ENCODE measurements at places on chromosomes 1 and 21.

DNA sequence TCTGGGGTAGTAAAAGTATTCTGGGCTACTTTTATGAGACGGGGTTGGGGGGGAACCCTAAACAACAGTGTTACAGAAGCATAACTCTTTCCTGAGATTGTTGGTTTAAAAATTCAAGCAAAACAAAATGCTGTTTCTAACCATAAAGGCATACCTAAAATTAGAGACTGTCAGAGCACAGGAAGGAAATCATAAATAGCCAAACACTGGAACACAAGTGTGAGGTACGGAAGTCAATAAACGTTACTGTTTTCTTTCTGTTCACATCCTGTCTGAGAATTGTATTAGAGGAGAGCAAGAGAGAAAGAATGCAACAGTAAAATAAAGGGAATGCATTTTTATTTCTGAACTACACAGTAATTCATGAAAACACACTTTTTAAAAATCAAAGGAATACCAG is 42.8 kb upstream of the IL12RB2 start:
- DNase-seq: peak; percentile 59

GRCh38 chr1:93815366-93816110 is 63.5 kb downstream of the DNTTIP2 start:
- no peak for DNase-seq

DNA sequence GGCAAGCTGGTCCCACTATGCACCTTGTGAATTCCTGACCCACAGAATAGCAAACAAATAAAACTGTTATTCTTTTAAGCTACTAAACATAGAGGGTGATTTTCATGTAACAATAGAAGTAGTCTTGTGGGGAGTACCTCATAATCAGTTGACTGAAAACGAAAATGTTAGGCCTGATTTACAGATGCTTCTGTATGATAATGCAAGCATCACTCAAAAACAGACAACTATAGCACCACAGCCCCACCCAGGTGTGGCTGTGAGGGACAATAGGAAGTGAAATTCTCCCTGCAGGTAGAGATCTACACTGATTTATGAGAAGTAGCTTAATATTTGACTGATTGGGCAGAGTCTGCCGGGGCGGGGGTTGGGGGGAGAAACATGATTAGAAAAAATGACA is 26.5 kb upstream of the KRTAP19-8 start:
- no peak for DNase-seq

GRCh38 chr1:205536759-205537361 is 32.4 kb downstream of the CDK18 start:
- no peak for DNase-seq

DNA sequence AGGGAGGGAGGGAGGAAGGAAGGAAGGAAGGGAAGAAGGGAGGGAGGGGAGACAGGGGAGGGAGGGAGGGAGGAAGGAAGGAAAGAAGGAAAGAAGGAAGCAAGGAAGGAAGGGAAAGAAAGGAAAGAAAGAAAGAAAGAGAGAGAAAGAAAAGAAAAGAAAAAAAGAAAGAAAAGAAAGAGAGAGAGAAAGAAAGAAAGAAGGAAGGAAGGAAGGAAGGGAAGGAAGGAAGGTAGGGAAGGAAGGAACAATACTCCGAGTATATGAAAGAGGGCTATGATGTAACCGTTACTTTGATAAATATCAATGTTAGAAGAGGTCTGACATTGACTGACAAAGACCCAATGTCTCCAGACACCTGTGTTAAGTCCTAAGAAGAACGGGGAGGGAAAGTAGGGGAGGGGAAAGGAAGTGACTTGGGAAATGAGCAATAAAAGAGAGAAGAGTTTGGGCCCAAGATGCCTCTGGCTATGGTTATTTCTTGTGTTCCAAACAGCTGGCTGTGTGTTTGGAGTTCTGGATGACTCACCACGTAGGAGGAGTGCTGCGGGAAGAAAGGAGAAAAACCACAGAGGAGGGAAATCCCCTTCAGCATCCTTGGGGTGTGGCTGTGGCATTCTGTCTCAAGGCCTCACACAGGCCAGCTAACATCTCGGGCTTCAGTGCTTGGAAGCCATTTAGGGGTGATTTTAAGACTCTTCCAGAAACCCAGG is 37.0 kb upstream of the RXRG start:
- no peak for DNase-seq

GRCh38 chr1:78333502-78333901 is 157.3 kb upstream of the PTGFR start:
- no peak for DNase-seq

DNA sequence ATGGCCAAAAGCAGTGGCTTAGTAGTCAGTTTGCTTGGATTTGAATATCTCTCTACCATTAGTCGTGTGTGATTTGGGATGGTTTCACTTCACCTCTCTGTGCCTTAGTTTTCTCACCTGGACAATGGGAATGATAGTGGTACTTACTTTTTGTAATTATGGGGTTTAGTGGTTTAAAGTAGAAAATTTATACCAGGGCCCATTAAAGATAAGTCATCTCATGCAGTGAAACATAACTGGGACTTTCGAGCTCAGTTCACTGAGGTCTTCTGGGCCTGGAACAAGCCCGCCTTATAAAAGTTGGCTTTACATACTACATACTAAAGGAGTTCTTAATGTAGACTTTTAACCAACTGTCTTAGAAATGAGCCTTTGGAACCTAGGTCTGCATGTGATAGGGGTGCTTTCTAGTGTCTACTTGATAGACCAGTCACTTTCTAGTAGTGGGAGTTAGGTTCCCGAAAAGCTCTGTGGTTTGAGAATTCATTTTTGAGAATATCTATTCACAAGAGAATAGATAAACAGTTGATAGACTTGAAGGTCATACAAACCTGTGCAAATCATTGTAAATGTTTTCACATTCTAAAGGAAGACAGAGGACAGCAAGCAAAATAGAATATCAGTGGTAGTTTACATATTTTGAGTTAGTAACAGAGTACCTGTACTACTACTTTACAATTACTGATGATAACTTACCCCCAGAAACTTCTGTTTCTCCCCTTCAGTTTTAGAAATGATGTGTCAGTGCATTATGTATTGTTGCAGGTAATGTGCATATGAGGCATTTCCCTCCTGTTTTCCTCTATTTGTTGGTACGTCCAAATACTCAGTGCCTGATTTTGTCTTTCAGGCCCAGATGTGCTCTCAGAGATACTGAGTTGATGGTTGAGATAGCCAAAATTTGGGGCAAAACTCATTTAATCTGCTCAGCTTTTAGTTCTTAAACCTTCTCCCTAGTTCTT is 48.0 kb downstream of the DYRK1A start:
- DNase-seq: no peak

DNA sequence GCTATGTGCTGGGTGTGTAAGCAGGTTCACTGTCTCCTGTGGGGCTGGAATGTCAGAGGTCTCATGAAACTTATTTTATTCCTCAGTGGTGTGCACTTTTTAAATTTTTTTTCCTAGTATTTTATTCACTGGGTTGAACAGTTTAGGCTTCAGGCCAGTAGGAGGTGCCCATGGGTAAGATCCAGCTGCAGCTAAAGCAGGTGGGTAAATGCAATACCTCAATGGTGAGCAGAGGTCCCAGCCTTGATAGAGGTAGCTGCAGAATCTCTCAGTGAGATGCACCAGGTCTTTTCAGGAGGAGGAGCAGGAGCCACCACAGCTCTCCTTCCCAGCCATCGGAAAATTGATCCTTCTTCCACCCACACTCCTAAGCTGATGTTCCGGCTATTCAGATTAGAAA is 12.6 kb upstream of the OR6N2 start:
- DNase-seq: no peak

- DNase-seq: no peak
Measured at GRCh38 chr1:199466961-199467360, 560.5 kb upstream of the NR5A2 start.

GRCh38 chr1:155645034-155645598 is 35.1 kb downstream of the MSTO1 start:
- no peak for DNase-seq

DNA sequence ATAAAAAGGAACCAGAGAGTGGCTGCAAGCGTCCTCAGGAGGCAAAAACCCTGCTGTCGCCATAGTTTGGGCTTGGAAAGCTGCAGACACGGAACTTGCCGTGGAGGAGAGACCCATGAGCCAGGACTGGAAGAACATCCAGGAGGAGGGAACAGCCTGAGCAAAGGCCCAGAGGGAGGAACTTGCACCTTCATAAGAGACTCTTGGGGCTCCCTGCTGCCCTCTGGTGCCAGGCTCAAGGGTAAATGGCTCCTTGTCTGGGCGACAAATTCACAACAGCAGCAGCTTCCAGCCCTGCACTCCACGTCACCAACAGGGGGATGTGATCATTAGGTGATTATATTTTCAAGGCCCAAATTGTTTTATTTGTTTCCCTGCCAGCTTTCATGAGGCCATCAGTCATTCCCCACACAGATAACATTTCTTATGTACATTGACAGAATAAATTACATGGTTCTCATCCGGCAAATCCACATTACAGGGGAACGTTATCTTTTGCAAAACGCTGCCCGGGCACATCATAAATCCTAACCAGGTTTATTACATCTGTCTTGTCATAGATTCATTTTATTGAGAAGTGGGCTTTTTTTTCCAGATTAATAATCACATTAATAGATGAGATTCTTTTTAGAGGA is 143.0 kb upstream of the GRIK3 start:
- no peak for DNase-seq

- DNase-seq: no peak
Measured at GRCh38 chr1:183735069-183735860, 69.7 kb upstream of the RGL1 start.

DNA sequence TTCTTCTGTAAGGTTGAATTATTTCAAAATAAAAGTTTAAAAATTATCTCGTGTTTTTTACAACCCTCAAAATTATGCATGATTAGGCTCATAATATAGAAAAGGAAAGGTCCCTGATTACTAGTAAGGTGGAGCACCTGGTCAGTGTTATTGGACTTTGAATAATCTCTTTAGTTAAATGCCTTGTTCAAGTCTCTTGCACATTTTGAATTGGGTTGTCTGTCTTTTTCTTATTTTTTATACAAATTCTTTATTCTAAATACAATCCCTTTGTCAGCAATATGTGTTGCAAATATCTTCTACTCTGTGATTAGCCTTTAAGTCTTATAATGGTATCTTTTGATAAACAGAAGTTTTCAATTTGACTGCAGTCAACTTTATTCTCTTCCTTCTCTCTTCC is 100.7 kb upstream of the TNFSF4 start:
- DNase-seq: no peak

- no peak for DNase-seq
Measured at GRCh38 chr1:39566441-39567137, 10.0 kb downstream of the PABPC4 start.

GRCh38 chr1:86776108-86776507 is 71.7 kb downstream of the SH3GLB1 start:
- no peak for DNase-seq

- no peak for DNase-seq
Measured at GRCh38 chr1:219405531-219406331, 207.2 kb downstream of the ZC3H11B start.

- DNase-seq: no peak
Measured at GRCh38 chr1:53110370-53111072, 31.9 kb downstream of the SLC1A7 start.

- DNase-seq: no peak
Measured at GRCh38 chr1:109389638-109390341, 7.9 kb downstream of the SORT1 start.

GRCh38 chr1:113519556-113519955 is 129.2 kb downstream of the MAGI3 start:
- no peak for DNase-seq

- DNase-seq: no peak
Measured at GRCh38 chr1:84259376-84259775, 42.1 kb upstream of the SAMD13 start.

GRCh38 chr1:19450811-19451515 is 34.4 kb downstream of the CAPZB start:
- no peak for DNase-seq

DNA sequence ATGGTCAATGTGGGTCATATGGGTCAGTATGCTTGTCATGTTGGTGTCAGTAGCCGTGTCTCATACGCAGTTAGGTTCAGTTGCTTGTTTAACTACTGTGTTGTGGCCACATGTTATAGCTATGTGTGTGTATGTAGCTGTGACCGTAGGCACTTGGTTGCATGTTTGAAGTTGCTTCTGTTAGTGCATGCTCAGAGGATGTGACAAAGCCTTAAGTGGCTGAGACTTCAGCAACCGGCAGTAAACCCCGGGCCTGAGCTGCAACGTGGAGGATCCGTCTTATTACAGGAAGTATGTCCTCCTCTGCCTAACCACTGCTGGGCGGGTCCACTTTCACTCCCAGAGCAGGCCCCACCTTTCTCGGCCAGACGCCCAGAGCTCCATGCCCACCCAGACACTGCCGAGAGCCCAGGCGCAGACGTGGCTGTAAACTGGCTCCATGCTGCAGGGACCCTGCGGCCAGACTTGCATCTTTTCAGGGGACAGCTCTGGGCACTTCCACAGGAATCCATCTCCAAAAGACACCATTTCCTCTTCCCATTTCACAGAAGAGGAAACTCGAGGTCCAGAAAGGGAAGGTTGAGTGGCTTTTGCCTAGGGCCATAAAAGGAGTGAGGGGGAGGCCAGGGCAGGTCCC is 2.2 kb downstream of the TCEA3 start:
- no peak for DNase-seq
